Mesendoderm (in vitro differentiated cells): ENCODE measurements at places on chromosomes 3 and 15.

GRCh38 chr3:178522200-178523052, 13.8 kb upstream of the KCNMB2 start:
- DNase-seq, result no peak

DNA sequence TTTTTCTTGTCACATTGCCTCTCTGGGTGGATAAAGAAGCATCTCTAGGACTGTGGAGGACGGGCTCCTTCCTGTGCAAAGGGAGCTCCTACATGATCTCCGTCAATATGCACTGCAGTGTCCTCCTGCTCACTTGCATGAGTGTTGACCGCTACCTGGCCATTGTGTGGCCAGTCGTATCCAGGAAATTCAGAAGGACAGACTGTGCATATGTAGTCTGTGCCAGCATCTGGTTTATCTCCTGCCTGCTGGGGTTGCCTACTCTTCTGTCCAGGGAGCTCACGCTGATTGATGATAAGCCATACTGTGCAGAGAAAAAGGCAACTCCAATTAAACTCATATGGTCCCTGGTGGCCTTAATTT, 478 bp downstream of the GPR15 start:
- peak; percentile 11 for DNase-seq

GRCh38 chr15:66603301-66604179, 37.7 kb upstream of the LCTL start:
- peak; percentile 81 for DNase-seq

DNA sequence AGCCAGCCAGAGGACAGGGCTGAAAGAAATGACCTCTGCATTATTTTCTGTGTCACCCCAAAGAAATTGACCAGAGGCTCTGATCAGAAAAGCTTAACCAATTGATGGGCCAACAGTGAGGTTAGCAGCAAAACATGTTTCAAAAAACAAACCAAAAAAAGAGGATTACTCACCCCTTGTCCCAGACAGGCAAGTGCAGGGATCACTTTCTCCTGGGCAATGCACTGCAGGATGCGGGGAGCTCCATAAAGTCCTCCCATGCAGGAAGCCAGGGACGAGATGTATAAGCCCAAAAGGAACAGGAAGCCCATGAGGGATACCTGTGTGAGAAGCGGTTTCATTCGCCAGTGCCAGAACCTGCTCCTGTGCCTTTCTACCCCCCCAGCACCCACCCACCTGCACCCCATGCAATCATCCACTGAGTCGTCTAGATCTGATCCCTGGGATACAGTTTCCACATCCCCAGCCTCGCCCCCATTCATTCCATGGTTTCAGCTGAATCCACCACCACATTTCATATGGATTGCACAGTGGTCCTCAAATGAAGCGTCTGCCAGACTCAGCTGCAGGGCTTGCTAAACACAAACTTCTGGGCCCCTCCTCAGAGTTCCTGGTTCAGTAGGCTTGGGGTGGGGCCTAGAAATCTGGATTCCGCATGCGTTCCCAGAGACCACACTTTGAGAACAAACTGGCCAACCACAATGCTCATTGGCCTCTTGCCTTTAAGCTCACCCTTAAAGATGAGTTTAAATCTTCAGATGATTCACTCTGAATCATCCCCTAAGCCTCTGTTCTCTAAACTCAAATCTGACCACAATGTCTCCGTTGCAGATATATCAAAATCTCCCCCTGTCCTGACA, 54.4 kb upstream of the HEG1 start:
- DNase-seq, result no peak

GRCh38 chr3:186418671-186419145, 56.7 kb upstream of the DGKG start:
- DNase-seq, result peak; percentile 26

DNA sequence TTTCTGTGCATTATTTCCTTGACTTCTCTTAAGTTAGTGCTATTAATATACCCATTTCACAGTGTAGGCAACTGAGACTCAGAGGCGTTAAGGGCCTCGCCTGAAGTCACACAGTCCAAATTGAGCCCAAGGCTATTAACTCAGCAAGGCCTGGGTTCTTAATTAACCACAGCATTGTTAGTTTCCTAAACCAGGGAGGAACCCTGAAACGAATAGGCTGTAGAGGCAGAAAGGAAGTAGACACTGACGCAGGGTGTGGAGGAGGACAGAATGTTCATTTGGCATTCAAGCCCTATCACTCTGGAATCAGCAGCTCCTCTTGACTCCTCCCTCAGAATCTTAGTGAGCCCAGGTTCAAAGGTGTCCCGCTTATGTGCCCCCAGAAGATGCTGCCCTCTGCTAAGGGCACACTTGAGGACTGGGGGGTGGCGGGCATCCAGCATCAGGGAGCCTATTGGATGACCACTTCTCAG, 13.9 kb downstream of the ARHGEF3 start:
- no peak for DNase-seq

- DNase-seq, result no peak
These were observed 17.3 kb upstream of the PLXNA1 start for GRCh38 chr3:126965526-126966080.

- DNase-seq, result no peak
These were observed 100.8 kb upstream of the C15orf61 start for GRCh38 chr15:67420137-67420536.

- DNase-seq, result peak; percentile 86
These were observed 19.0 kb upstream of the DLG1 start for GRCh38 chr3:197317250-197317963.

DNA sequence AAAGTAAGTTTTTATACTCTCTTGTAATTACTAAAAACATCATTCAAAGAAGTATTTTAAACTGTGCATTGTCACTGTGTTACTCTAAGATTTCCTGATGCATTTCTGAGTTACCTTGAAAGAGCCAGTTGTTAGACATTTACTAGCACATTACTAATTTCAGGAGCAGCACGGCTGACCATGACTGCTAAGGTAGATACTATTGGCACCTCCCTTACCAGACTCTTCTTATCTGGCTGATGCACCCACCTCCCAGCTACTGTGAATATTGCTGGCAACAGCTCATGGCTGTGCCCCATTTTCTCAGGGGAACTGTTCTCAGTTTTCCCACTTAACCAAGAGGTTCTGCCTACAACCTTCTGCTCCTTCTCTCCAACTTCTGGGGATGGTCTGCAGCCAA, 29.4 kb downstream of the COL6A5 start:
- DNase-seq, result no peak

DNA sequence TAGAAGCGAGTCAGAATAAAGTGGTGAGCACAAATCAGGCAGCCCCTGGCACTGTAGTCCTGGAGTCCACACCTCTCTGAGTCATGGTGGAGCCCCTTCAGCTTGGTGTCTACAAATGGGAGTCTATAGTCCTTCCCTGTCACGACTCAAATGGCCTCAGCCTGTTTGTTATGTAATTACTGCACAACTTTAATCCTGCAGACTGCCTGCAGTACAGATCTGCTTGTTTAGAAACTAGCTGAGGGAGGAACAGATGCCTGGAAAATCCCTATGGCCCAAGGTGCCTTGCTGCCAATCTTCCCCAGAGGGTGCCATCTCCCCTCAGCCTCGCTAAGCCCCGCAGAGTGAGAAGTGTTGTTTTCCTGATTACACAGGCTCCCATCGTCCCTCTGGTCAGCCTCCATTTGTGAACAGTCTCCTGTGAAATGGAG, 3.9 kb upstream of the CXCR6 start:
- peak; percentile 30 for DNase-seq

DNA sequence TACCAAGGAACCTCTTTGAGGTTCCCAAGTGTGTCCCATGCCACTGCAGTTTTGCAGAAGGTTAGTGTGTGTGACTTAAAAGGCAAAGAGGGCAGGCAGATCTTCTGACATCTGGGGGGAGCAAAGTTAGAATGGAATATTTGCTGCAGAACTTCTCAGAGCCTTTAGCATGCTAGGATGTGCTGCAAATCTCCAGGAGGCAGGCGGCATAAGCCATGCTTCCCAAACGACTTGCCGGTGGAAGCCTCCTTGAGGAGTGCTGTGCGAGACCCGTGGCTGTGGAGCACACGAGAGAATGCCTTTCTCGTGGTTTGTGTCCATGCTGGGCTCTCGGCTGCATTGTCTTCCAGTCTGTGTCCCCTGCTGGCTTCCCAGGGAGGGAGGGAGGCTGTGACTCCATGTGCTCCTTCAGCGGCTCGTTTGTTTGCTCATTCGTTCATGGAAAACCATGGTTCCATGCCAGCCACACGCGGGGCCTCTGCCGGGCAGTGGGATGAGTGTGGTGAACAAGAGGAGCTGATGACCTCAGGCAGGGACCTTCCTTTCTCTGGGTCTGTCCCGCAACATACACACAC, 13.8 kb downstream of the HDAC11 start:
- no peak for DNase-seq

GRCh38 chr15:62928242-62928999, 114.1 kb upstream of the TPM1 start:
- peak; percentile 22 for DNase-seq

DNA sequence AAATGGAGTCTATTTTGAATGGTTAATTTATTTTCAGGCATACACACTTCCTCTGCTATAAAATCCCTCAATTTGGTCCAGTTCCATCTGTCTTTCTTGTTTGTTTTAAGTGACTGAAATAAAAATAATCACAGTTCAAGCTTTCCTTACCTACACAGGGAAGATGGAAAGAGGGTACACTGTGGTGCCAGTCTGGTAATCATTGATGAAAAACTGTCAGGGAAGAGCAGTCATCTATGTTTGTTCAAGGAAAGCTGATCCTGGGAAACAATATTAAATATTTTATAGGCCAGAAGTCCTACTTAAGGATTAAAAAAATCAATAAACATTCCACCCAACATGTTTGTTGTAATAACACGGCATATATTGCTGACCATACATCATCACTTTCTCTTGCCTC, 115.2 kb upstream of the KCNMB2 start:
- DNase-seq, result no peak

DNA sequence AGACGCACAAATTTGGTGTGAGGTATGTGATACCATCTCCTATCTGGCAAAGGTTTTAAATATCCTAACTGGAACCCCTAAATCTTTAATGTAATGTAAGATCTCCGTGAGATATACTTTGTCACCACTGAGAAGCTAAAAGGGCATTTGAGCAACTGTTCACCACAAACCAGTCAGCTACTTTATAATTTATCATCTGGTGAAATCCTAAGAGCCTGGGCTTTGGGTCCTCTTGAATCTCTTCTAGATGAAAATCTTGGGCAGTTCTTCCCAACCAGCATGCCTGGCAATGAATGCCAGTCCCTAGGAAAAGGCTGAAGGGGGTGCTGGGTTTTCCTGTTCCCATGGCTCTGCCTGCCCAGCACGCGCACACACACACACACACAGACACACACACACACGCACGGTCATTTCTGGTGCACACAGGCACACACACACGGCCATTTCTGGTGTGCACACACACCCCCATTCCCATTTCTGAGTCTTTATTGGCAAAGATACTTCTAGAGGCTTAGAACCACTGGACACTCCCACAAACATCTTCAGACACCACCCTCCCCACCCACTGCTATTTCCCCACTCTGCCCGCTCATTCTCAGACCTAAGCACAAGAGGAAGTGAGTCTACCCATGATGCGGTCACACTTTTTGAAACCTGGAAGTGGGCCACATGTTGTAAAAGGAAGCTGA, 72.6 kb downstream of the MYO1E start:
- no peak for DNase-seq

DNA sequence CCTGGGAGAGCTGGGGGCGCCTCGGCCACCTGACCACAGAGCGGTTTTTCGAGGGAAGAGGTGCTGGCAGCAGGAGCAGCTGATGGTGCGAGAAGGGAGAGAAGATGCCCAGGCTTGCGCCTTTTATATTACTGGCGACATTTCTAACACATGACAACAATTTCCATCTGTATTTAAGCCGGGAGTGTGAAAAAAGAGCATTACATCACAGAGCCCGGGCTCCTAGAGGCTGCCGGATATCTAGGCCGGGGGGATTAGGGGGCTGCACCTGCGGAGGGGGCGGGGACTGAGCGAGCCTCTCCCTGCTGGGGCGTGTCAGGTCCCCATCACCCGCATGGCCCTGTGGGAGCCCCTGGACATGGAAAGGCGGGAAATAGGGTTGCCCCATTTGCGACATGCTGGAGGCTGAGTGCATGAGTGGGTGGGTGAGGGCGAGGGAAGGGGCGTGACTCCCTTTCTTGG, 440.7 kb downstream of the MAGI1 start:
- peak; percentile 69 for DNase-seq

- DNase-seq, result peak; percentile 80
These were observed 1.5 kb downstream of the SATB1 start for GRCh38 chr3:18423401-18424212.

- DNase-seq, result no peak
These were observed 636.0 kb upstream of the TBL1XR1 start for GRCh38 chr3:177833332-177833731.

DNA sequence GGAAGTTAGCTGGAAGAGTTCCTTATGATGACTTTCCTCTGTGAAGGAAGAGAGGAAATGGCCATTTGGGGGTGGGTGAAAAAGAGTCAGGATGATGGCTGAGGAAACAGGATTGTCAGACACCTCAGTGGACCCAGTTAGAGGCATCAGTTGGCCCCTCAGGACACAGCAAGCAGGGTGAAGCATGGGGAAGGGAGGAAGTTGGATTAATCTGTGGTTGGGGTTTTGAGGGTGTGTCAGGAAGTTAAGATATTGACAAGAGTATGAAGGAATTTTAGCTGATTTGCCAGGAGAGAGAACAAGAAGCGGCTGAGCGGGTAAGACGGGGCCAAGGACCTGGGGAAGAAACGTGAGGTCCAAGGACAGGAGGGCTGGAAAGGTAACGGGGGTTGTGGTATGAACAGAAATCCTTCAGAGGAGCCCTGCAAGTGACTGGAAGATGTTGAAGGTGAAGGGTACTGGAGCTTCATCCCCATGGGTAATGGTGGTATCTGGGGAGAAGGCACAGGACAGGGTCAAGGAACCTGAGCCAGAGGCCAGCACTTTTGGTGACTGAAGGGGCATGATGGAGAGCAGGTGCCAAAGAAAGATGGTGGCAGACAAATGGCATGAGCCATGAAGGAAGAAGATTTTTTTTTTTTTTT, 2.7 kb downstream of the UQCC5 start:
- DNase-seq, result no peak

GRCh38 chr15:64045774-64046420, 388 bp downstream of the DAPK2 start:
- DNase-seq, result no peak

DNA sequence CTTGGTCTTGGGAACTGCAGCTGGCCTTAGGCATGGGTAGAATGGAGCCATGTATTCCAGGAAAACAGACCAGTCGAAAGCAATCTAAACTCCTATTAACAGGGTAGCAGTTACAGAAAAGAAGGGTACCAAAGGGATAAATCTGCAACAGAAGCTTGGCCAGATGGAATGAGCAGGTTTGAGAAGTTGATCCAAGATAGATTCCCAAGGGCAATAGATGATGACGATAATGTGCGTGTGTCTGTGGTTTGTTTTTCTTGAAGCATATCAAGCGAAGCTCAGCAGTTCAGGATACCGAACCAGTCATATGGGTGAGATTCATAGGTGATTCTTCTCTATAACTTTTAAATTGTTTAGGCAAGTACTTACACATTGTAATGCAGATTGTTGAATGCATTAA, 203.8 kb upstream of the SEMA6D start:
- no peak for DNase-seq
